HCEC 1CT (cell line): ENCODE measurements at places on chromosomes 5 and 9.

DNA sequence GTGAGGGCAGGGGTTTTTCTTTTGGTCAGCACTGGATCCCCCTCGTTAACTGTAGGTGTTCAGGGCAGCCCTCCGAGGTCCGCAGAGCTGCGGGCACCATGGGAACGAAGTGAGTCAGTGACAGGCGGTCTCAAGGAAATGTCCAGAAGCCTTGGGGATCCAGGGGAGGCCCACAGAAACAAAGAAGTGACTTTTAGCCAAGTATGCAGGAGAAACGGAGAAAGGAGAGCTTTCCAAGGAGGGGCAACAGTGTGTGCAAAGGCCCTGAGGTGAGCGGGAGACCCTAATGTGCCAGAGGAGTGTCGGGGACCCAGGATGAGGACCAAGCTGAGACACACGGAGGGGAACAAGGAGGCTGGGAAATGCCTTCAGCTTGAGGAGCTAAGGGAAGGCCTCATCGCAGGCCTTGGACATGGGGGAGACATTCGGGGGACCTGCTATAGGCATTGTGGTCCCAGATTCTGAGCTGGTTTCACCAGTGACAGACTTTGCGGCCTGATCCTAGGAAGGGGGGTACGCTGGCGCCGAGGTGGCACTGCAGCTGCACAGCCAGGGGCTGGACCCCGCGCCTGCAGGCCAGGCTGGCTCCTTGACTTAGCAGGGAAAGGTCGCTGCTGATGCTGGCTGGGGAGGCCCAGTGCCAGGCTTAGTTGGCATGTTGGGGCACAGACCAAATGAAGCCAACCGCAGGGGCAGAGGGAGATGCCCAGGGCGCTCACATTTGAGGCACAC lies 3.3 kb downstream of the LTC4S start:
- DNase-seq: no peak

DNA sequence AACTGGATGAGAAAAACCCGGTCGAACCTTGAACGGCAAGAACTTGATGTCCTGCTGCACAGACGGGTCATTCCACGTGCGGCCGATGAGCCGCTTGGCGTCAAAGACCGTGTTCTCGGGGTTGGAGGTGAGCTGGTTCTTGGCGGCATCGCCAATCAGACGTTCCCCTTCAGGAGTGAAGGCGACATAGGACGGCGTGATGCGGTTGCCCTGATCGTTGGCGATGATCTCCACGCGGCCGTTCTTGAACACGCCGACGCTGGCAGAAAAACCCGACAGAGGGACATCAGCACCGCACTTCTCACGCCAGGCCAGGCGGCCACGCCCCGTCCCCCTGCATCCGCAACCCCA lies 519 bp downstream of the HSPA5 start:
- peak; percentile 20 for DNase-seq

DNA sequence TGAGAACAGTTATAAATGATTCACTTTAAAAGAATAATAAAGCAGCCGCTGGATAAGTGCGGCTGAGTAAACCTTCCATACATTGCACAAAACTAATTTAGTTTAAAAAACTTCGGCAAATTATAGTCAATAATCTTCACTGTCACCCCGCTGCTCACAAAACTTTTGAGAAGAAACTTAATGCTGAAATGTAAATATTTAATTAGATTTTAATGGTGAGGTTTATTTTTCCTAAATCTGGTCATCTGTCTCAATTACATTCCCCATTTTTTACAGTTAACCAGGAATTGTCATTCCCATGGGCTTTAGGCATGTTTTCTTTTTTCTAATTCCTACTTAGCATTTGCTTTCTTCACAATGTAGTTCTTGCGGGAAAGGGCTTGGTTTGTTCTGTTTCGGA lies 169.8 kb downstream of the CAAP1 start:
- DNase-seq: no peak

- DNase-seq: no peak
Observed at GRCh38 chr5:134227259-134227658, 1.4 kb upstream of the PPP2CA start.

DNA sequence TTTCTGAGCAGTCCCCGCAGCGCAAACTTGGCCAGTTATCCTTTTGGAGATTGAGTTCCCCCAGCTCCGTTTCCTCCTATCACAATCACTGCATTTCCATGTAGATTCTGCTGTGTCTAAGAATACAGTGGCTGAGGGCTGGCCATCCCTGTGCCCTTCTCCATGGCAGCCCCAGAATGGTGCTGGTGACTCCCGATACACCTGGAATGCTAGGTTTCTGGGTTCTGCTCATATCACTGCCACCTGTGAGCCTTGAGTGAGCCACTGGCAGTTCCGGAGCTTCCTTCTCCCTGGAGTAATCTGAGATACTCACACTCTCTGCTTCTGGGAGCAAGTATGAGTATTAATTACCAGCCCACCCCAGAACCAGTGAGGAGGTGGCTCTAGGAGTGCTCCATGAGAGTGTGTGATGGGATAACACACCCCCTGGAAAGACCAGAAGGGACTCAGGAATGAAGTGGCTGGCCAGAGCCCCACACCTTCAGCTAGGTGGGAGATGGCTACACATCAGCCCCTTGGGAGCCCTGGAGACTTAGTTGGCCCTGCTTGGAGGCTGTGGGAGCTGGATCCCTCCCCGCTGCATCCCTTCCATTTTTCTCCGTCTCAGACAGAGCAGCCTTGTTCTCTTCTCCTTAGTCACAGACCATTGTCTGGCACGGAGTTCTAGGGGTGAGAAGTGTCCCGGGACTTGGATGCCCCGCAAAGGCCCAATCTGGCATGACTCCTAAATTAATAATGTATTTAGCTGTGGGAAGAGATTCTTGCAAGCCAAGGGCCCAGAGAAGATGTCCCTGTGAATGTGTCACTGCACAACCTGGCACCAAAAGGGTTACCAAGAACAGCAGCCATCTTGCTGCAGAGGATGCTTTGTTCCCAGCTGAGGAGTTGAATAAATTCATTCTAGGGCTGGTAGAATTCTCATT lies 4.9 kb downstream of the PCDHGC5 start:
- DNase-seq: no peak

DNA sequence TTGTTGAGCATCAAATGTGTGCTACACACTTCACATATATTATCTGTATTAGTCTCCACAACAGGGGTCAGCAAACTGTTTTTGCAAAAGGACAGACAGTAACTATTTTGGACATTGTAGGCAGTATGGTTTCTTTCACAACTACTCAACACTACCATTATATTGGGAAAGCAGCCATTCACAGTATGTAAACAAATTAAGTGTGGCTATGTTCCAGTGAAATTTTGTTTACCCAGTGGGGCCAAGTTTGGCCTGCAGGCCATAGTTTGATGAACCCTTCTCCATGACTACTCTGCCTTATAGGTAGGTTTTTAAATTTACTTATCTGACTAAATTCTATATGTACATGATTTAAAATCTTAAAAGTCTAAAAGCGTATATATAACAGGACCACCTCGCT lies 13.0 kb upstream of the FAM151B start:
- DNase-seq: no peak

DNA sequence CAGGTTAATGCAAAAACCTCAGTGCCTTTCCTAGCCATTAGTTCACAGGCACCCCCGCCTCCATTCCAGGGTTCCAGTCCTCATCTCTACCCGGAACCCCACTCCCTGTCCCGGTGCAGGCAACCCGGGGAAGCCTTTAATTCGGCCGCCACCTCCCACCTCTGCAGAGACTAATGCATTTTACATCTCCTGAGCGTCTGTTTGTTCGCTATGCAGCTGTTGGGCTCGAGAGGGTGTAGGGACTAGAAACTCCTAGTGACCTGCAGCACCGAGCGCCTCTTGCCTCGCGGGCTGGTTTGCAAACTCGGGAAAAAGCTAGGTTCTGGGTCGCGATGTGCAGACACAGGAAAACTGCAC lies 3.6 kb downstream of the GDNF start:
- no peak for DNase-seq

DNA sequence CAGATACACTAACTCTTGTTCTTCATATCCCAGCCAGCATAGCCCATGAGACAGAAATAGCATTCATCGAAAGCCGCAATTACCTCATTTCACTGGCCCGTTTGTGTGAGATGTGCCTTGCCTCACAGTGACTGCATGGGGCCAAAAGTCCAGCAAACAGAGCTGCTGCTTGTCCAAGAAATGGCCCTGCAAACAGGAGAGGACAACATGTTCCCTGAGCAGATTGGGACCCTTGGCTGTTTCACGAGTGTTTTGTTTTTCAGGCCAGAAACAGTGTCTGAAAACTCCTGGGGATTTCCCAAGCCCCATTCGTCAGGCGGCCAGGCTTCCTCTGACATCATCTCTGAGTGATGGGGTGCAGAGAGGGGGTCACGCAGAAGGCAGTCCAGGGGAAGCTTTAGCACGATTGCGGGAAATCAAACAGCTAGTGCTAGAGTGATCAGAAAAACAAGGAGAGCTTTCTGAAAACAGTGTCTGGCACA lies 503.6 kb upstream of the PAPPA start:
- DNase-seq: peak; percentile 82

GRCh38 chr9:115035841-115036612 lies 81.9 kb downstream of the TNC start:
- peak; percentile 11 for DNase-seq

GRCh38 chr5:113692466-113692865 lies 179.0 kb downstream of the YTHDC2 start:
- no peak for DNase-seq

DNA sequence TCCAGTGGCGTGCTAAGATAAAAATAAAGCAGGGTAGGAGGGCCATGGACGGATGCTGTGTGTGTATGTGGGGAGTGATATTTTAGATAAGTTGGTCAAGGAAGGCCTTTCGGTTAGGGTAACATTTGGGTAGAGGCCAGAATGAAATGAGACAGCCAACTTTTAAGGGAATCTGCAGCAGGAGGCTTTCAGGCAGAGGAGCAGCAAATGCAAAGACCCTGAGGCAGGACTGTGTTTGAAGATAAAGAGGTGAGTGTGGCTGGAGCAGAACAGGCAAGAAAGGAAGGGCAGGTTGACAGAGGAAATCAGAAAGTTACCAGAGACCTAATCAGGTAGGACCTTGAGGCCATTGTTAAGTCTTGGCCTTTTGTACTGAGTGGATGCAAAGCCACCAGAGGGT lies 106.2 kb downstream of the MAST4 start:
- no peak for DNase-seq

DNA sequence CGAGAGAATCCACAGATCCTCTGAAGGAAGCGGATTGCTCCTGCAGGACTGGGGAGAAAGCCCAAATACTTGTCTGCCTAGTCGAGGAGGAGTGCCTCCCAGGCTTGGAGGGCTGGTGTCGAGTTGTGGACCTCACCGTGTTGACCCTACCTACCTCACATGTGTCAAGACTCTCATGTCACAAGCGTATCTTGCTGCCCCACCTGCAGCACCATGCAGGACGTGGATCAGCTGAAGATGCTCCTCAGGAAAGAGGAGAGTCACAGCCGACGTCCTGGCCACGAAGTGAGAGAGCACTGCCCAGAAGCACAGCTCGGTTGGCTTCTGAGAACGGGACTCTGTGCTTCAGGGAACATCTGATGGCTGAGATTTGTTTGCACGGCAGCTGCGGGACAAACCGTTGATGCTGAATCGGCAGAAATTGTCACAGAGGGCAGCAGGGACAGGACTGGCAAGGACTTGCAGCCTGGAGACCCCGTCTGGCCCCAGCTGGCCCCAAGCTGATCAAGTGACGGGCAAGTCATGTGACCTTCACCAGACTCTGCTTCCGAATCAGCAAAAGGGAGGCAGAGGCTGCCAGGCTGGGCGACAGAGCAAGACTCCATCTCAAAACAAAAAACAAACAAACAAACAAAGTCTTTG lies 119.1 kb upstream of the ITGA1 start:
- DNase-seq: no peak

DNA sequence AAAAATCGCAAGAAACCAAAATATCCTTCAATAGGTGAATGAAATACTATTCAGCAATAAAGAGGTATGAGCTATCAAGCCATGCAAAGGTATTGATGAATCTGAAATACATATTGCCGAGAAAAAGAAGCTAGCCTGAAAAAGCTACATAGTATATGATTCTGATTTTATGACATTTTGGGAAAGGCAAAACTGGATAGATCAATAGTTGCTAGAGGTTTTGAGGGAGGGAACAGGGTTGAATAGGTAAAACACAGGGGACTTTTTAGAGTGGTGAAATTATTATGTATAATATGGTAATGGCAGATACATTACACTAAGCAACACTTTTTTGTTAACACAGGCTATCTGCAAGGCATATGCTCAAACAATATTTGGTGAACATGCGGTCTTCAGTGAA lies 327.6 kb upstream of the ADAMTSL1 start:
- DNase-seq: no peak

- no peak for DNase-seq
Observed at GRCh38 chr5:60538426-60538825, 161.5 kb downstream of the DEPDC1B start.

GRCh38 chr5:123537845-123538244 lies 25.9 kb downstream of the CSNK1G3 start:
- DNase-seq: no peak

GRCh38 chr5:68396722-68397121 lies 181.2 kb downstream of the PIK3R1 start:
- no peak for DNase-seq

DNA sequence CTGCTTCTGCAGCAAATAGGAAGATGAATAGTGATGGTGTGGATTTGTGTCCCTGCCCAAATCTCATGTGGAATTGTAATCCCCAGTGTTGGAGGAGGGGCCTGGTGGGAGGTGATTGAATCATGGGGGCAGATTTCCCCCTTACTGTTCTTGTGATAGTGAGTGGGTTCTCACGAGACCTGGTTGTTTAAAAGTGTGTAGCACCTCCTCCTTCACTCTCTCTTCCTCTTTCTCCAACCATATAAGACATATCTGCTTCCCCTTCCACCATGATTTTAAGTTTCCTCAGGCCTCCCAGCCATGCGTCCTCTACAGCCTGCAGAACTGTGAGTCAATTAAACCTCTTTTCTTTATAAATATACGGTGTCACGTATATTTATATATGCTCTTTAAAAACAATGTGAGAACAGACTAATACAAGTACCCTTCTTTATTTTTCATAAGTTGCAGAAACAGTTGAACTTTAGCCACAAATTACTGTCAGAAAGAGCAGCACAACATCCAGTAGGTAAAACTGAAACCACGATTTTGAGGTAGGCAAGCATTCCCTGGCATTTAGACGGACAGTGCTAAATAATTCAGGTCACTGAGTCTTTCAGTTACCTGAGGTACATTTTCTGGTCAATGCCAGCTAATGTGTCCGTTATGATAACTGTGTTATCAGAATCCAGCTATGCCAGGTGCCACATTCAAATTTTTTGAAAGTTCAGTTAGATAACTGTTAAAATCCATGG lies 79.3 kb upstream of the SPEF2 start:
- no peak for DNase-seq

GRCh38 chr9:129624168-129624759 lies 1.7 kb upstream of the NTMT1 start:
- peak; percentile 45 for DNase-seq

- no peak for DNase-seq
Observed at GRCh38 chr5:102797322-102797884, 42.3 kb downstream of the PAM start.

- DNase-seq: no peak
Observed at GRCh38 chr9:68851657-68852056, 146.6 kb downstream of the PIP5K1B start.

DNA sequence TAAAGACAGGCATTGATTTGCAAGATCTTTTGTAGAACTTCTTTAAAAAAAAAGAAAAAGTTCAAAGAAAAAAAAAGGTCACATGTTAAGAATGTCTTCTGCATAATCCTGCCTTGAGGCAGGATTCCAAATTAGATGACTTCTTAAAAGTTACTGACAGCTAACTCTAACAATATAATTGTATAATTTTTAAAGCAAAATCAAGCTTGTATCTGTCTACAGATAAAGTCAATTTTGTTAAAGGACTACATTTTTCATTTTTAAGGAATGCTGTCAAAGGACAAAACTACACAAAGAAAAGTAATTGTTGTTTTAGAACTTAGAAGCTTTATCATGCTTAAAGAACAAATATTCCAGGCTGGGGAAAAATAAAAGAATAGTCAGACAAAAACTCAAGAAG lies 57.8 kb downstream of the MPDZ start:
- no peak for DNase-seq
